Activated CD4-positive, alpha-beta memory T cell treated with anti-CD3 and anti-CD28 coated beads for 36 hours (primary cell): ENCODE measurements at places on chromosomes 4 and X. TPM values are rescaled to one million over a fixed set of nuclear protein-coding genes. Genes with fewer than 3 reads are reported as not detected.

The PCDH7 gene
- not detected for total RNA-seq

DNA sequence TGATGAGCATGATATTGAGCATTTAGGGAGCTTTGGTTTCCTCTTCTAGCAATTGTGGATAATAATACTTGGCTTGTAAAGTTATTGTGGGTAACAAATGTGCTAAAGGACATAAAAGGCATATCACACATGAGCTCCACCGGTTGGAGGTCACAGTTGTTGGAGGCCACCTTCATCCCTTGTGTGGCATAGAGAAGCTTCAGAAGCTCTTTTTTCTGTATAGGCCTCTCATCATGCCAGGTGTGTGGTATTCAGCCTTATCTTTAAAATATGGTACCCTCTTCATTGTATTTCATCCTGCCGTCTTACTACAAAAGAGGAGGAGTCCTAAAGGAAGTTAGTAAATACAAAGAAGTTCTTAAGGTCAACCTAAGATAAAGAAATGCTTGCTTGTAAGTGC, 66.4 kb downstream of the HMGB2 start:
- no peak for DNase-seq
- H3K4me3 ChIP-seq: no peak overlapping the region
- no peaks in the 10 kb centered on the region for H3K27me3 ChIP-seq
- peaks cover 17% of the 10 kb centered on the region for H3K4me1 ChIP-seq
- H3K36me3 ChIP-seq: peaks cover 2% of the 10 kb centered on the region

The OCIAD1 gene
- total RNA-seq: 100 TPM

The HSFX3 gene
- not detected for total RNA-seq

DNA sequence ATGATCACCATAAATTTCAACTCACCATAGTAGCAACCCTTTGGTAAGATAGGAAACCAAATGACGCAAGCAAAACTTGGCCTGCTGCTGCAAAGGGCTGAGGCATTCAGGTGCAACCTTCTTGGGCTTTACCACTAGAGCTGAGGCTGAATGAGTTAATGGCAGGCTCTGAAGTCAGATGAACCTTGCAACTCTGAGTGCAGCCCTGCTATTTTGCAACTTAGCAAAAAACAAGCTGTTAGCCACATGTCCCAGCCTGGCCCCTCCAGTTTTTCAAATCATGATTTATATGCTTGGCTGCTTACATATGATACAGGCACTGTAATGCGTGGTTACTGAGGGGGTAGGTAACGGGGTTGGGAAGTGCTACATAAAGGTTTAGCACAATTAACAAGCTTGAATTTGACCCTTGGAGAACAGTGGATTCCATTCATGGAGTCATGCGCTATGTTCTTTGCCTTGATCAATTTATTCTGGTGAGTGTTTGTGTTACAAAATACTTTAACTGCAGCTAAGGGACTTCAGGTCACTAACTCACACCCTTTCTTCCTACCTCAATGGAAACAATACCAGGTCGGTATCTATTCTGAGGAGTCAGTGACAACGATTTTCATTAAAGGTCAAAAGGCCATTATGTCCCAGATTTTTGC, 80.5 kb upstream of the PPARGC1A start:
- H3K27ac ChIP-seq: no peak overlapping the region
- H3K36me3 ChIP-seq: no peaks in the 10 kb centered on the region
- no peaks in the 10 kb centered on the region for H3K4me1 ChIP-seq
- no peaks in the 10 kb centered on the region for H3K27me3 ChIP-seq
- DNase-seq: no peak

GRCh38 chr4:113708250-113708649, 53.3 kb downstream of the CAMK2D start:
- H3K4me3 ChIP-seq: no peak overlapping the region
- H3K27ac ChIP-seq: no peak overlapping the region
- peaks cover 5% of the 10 kb centered on the region for H3K36me3 ChIP-seq

The CPLX1 gene
- total RNA-seq: 0.43 TPM

The APEX2 gene
- 32.7 TPM for total RNA-seq

DNA sequence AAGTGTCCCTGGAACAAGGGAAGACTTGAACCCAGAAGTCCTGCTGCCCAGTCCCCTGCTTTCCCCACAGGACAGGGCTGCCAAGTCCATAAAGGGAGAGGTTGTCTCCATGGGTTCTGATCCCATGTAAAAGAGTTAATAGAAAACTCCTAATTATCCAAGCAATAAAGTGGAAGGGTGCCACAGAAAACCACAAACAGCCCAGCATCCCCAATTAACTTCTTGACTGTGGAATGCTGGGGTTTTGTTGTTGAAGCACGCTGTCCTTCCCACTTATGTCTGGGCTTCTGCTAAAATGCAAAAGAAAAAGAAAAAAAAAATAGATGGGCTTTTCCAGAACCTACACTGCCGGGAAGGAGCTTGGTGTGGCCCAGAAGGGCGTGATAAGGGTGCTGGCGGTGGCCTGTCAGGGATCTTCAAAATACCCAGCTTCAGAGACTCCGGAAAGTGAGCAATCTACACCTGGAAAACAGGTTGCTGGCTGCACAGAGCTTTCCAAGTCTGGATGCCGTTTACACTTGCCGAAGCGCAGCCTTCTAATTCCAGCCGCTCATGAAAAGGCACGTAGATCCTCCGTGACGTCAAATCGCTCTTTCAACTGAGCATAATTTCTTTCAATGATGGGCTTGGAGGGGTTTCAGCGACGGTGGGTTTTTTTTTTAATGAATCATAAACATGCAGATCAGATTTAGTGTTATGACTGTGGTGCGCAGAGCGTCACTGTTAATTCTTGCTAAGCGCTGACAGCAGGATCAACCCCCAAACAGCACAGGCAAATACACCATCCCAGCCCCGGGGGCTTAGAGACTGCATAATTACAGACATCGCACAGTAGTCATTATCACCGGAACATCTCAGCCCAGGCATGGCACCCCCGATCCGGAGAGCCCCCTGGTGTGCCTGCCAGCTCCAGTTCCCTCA, 197.6 kb downstream of the BCOR start:
- no peak for DNase-seq
- no peaks in the 10 kb centered on the region for H3K36me3 ChIP-seq
- peaks cover 2% of the 10 kb centered on the region for H3K27me3 ChIP-seq
- H3K4me3 ChIP-seq: no peak overlapping the region

DNA sequence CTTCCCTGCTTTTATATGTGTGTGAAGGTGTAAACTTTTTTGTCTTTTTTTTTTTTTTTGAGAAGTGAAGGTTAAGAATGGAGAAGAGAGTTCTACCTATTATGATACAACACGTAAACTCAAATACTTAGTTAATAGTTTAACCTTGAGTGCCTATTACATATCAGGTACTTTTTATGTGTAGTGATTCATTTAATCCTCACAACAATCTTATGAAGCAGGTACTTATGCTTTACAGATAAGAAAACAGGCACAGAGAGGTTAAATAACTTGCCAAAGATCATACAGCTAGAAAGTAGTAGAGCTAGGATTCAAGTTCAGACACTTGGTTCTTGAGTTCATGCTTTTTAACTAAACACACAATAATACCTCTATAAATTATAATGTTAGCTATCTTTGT, 107.4 kb downstream of the THOC2 start:
- H3K36me3 ChIP-seq: peaks cover 32% of the 10 kb centered on the region
- peaks cover 14% of the 10 kb centered on the region for H3K4me1 ChIP-seq
- H3K27me3 ChIP-seq: no peaks in the 10 kb centered on the region

DNA sequence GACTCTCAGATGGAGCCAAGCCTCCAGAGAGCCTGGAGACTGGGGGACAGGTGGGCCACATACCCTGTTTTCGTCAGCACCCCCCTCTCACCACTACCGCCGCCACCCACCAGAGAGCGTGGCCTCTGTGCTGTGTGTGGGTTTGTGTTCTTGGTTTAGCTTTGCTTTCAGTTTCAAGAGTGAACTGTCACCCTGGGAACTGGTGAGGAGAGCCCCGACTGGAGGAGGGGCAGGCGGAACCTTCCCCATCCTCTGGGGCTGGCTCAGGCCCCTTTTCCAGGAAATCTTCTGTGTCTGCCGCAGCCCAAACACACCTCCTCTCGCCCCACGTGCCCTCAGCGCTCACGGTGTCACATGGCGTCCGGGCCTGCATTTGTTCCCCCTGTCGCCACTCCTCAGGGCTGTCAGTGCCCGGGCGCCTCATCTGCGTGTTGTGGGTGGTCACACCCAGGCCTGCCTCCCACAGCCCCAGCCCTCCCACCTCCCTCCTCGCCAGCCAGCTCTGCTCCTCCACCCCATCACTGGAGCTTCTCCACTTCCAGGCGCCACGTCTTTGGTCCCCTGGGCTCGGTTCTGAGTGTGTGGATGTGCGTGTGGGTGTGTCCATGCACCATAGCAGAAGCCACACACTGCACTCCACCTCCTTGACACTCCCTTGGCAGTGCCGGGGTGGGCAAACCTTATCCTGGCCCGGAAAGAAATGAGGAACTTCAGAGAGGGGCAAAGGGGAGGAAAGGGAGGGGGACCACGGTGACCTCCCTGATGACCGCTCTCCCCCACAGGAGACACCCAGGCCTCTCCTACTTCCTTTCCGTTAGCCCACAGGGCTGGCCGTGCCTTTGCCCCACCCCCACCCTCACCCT, 27.8 kb downstream of the ELF4 start:
- H3K4me3 ChIP-seq: peak overlapping the region; percentile 41
- no peaks in the 10 kb centered on the region for H3K27me3 ChIP-seq
- peak; percentile 88 for DNase-seq
- H3K27ac ChIP-seq: peak overlapping the region; percentile 86

- H3K4me1 ChIP-seq: peaks cover 13% of the 10 kb centered on the region
- peak overlapping the region; percentile 39 for H3K4me3 ChIP-seq
- peaks cover 6% of the 10 kb centered on the region for H3K36me3 ChIP-seq
- no peaks in the 10 kb centered on the region for H3K27me3 ChIP-seq
- no peak overlapping the region for H3K27ac ChIP-seq
These were observed 14.9 kb downstream of the SNX12 start for GRCh38 chrX:71053217-71053621.

The LEF1 gene
- total RNA-seq: 122 TPM

GRCh38 chr4:55087913-55088260, 37.5 kb downstream of the KDR start:
- H3K4me3 ChIP-seq: no peak overlapping the region
- no peaks in the 10 kb centered on the region for H3K36me3 ChIP-seq
- DNase-seq: no peak

The MGST2 gene
- 8.7 TPM for total RNA-seq

GRCh38 chr4:142933207-142933606, 87.1 kb upstream of the INPP4B start:
- no peaks in the 10 kb centered on the region for H3K36me3 ChIP-seq
- no peaks in the 10 kb centered on the region for H3K4me1 ChIP-seq
- H3K27me3 ChIP-seq: peaks cover 5% of the 10 kb centered on the region
- no peak for DNase-seq
- no peak overlapping the region for H3K4me3 ChIP-seq
- no peak overlapping the region for H3K27ac ChIP-seq
